ENCODE measurements at places on chromosomes 11 and 22. TPM values are rescaled to one million over a fixed set of nuclear protein-coding genes. Genes with fewer than 3 reads are reported as not detected.

GRCh38 chr11:23729088-23729487, 767.8 kb upstream of the LUZP2 start:
- no peaks in the 10 kb centered on the region for H3K27me3 ChIP-seq
- H3K4me1 ChIP-seq: no peaks in the 10 kb centered on the region
- no peak overlapping the region for H3K4me3 ChIP-seq
- H3K36me3 ChIP-seq: no peaks in the 10 kb centered on the region
- H3K27ac ChIP-seq: no peak overlapping the region

DNA sequence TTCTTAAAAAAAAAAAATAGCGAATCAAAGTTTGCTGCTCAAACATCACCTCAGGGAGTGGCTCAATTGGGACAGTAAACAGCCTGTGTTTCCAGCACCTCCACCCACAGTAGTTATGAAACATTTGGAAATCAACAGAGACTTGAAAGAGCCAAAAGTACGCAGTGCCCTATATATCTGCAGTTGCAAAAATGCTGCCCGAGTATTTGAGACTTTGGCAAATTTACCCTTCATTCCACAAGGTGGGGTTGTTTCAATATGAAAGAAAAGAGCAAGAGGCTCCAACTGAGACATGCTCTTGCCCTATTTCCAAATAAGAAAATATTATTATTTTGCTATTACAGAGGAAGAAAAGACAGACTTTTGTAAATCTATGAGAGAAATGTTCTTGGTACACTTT, 851.1 kb upstream of the RAG2 start:
- no peaks in the 10 kb centered on the region for H3K36me3 ChIP-seq
- no peak for DNase-seq
- no peaks in the 10 kb centered on the region for H3K27me3 ChIP-seq
- H3K27ac ChIP-seq: no peak overlapping the region

DNA sequence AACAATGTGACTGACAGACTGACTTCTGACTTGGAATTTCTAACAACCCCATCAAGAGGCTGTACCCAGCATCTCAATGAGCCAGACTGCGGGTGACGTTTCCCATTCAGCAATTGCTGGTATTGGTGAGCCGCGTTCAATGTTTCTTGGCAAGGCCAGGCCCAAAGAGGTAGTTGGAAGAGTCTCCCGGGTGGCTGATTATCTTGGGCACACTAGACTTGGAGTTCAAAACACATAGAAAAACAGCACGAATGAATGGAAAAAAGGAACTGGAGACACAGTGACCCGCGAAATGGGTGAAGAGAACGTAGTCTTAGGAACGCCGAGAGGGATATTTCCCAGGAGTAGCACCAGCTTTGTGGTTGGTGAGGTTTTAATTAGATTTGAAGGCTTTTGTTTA, 115.7 kb downstream of the RPS6KA4 start:
- no peak for DNase-seq
- no peaks in the 10 kb centered on the region for H3K27me3 ChIP-seq

Gene FDX1
- total RNA-seq: 9.1 TPM

Gene ZNRF3
- total RNA-seq: 7.9 TPM

Gene ASPHD2
- total RNA-seq: 2.2 TPM

GRCh38 chr11:62450543-62451240, 31.9 kb downstream of the SCGB1A1 start:
- H3K27me3 ChIP-seq: no peaks in the 10 kb centered on the region
- H3K4me1 ChIP-seq: peaks cover 11% of the 10 kb centered on the region
- DNase-seq: no peak

- H3K36me3 ChIP-seq: no peaks in the 10 kb centered on the region
- no peaks in the 10 kb centered on the region for H3K27me3 ChIP-seq
- no peak overlapping the region for H3K27ac ChIP-seq
These were observed 184.5 kb downstream of the SOX6 start for GRCh38 chr11:16171882-16172281.

DNA sequence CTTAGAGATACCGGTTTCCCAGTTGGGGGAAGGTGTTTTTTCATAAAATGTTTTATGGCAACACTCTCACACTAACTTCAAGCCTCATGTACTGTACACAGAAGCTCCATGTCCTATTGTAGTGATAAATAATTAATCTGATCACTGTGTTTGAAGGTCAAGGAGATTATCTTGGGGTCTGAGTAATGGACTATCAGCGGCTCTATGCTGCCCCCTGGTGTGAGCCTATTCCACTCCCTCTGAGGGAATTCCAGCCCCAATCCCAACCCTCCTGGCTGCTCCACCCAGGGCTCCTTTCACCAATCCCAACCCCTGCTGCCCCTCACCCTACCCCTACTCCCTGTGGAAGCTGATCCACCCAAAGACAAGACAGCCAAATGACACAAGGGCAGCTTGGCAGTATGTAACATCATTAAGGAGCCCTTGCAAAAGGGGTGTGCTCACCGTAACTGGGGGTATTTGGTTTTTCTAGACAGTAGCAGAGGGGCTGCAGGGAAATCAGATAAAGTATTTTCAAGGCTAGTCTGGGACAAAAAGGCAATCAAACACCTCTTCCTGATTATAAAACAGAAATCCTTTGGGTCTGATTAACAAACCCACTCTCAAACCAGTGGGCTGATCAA, 22.3 kb downstream of the HPS4 start:
- no peak overlapping the region for H3K27ac ChIP-seq
- H3K36me3 ChIP-seq: peaks cover 57% of the 10 kb centered on the region
- no peak overlapping the region for H3K4me3 ChIP-seq
- DNase-seq: no peak

DNA sequence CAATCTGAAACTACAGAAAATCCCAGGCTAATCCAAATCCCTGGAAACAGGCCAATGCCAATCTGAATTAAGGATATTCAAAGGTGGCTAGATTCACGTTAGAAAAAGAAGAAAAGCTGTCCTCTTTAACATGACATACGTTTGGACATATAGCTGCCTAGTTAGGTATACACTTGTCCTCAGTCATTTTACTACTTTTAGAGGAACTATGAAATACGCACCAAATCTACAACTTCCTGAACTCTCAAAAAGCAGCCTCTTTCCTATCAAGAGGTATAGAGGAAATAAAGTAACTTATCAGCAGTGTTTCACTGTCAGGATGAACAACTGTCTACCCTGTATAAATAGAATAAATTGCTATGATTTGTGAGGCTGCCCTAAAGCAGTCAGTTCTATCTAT, 24.0 kb downstream of the KMT5B start:
- DNase-seq: no peak
- H3K4me1 ChIP-seq: peaks cover 35% of the 10 kb centered on the region
- no peak overlapping the region for H3K4me3 ChIP-seq

Gene ACTN3
- not detected for total RNA-seq

GRCh38 chr22:39518996-39519680, 1.2 kb upstream of the ATF4 start:
- no peaks in the 10 kb centered on the region for H3K27me3 ChIP-seq
- H3K36me3 ChIP-seq: peaks cover 27% of the 10 kb centered on the region
- peak overlapping the region; percentile 97 for H3K4me3 ChIP-seq
- no peak for DNase-seq

GRCh38 chr11:61586792-61587430, 6.0 kb upstream of the SYT7 start:
- H3K27ac ChIP-seq: peak overlapping the region; percentile 38
- peaks cover 27% of the 10 kb centered on the region for H3K4me1 ChIP-seq
- no peak for DNase-seq
- H3K36me3 ChIP-seq: no peaks in the 10 kb centered on the region

Data from vagina (tissue), 2 donors.